ENCODE measurements at places on chromosomes 2 and 18.

- no peak for DNase-seq
These were observed 75.3 kb downstream of the STK39 start for GRCh38 chr2:168172071-168172470.

DNA sequence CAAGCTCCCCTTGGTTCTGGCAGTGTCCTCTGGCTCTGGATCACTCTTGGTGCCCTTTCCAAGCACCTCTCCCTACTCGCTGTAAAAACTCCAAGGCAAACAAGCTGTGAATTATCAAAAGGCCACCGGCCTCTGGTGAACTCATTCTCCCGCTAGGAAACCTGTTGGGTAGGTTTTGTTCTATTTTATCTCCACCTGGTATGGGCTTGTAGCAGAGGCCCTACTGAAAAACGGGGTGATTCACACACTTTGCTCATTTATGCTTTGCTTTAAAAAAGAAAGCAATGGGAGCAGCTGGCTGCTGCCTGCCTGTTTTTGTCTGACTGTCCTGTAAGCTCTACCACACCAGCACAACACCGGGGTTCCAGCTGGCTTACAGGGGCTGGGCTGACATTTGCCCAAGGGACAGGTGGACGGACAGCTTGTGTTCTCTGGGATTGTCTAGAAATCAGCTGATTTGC, 56.8 kb downstream of the SH3BP4 start:
- DNase-seq: no peak

DNA sequence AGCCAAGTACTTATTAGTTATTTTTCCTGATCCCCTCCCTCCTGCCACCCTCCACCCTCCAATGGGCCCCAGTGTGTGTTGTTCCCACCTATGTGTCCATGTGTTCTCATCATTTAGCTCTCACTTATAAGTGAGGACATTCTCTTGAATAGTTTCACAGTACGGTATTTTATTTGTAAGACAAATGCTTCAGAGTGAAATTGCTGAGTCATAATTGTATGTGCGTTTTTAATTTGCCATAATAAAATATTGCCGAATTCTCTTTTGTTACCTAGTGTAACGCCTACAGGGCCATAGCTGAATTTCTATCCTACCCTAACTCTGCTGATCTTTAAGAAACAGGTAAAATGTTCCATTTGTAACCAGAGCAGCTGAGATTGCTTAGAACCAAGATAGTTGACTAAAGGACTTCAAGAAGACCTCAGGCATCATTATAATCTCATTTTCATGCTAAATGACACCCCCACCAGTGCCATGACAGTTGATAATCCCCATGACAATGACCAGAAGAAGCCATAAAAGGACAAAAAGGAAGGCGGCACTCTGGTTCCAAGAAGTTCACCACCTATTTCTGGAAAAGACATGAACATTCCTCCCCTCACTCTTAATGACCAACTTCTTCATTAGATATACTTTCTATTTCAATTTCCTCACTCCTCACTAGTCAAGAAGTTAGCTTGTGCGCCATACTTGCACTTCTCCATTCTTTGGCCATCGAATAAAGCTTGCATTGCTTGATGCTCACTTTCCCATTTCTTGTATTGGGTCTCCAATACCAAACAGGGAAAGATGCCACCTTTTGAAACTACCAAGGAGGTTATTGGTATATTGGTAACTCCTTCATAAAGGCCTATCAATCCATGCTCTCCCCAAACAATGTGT, 18.4 kb downstream of the SCN9A start:
- DNase-seq: no peak

- DNase-seq: no peak
These were observed 43.5 kb downstream of the ATP8B1 start for GRCh38 chr18:57759650-57760049.

- DNase-seq: no peak
These were observed at the start of gene CHST9 for GRCh38 chr18:27185025-27185763. TSS of gene CHST9 (minus strand) at chr18:27185308. CDS start at chr18:27142809, 42,499 bp downstream.

DNA sequence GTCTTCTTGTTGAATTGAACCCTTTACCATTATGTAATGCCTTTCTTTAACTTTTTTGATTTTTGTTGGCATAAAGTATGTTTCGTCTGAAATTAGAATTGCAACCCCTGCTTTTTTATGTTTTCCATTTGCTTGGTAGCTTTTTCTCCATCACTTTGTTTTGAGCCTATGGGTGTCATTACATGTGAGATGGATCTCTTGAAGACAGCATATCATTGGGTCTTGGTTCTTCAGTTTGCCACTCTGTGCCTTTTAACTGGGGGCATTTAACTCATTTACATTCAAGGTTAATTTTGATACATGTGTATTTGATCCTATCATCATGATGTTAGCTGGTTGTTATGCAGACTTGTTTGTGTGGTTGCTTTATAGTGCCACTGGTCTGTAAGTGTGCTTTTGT, 489.4 kb upstream of the TNP1 start:
- no peak for DNase-seq

DNA sequence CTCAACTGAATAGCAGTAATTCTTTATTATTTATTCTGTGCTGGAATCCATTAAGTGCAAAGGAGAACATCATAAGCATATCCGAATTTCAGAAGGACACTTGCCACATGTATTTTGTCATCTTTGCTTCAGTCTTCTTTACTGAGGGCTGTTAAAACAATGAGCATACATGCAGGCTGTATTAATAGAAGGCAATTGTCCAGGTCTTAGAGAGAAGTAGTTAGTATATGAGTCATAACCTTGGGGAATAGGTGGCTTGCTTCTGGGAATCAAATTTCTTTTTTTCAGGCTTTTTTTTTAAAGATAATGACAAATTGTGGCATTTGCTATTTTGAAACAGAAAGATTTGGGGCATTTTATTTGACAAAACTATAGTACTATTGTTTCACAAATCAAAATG, 773.5 kb downstream of the CNTNAP5 start:
- DNase-seq: no peak

Data from SW 1271 (cell line).